ENCODE measurements at places on chromosomes 2 and 18. TPM values are rescaled to one million over a fixed set of nuclear protein-coding genes. Genes with fewer than 3 reads are reported as not detected.

EGR4 gene
- 0.37 TPM for total RNA-seq

PCARE gene
- not detected for total RNA-seq

DNA sequence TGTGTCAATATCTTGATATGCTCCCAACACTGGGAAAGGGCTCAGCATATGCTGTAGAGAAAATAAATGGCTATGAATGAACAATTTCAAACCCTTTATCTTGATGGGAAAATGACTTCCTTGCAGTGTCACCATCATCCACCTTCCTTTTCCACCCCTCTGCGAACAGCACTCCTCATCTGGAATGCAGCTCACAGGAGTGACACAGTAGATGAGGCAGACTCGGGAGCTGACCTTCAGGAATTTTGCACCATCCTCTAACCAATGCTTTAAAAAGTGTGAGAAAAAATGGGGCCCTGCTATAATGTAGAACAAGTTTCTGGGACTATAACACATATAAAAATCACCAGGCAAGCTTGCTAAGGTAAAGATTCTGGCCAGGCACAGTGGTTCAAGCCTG, 41.3 kb upstream of the YPEL5 start:
- DNase-seq, result no peak

DNA sequence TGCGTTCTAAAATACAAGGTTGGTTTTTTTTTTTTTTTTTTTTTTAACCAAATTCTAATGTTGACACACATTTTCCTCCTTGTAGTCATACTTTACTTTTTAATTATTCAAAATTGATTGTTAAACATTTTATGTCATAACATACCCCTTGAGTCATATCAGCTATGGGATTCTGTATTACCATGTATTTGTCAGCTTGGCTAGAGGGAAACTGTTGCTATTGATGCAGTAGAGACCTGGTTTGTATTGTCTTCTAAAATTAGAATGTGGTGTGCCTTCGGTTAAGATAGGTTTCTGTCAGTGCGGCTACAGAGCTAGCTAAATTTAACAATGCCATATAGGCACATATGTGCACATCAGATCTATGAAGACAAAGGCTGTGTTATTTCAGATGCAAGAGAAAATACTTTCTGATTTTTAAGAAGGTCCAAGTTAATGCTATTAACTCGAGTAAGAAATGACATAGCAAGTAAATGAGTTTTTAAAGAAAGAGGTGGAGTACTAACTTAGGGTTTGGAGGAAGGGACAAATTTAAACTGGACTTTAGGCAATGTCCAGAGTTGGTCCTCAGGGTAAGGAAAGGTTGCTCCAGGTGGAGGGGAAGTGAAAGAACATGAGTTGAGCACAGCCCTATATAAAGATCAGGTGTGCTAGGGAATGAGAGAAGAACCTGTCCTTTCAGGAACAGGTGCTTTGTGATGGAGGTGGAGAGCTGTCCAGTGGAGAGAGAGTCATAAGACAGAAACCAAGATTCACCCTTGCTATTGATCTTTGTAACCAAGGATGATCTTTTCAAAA, 152.3 kb downstream of the PRPF40A start:
- DNase-seq, result no peak

GRCh38 chr2:205407984-205408383, 274.3 kb upstream of the NRP2 start:
- no peak for DNase-seq

Data from HCT116 (cell line).